ENCODE measurements at places on chromosomes 2 and 18. TPM values are rescaled to one million over a fixed set of nuclear protein-coding genes. Genes with fewer than 3 reads are reported as not detected.

The EIF2AK2 gene
- 30.9 TPM for total RNA-seq

The KIF1A gene
- not detected for total RNA-seq

The IL37 gene
- total RNA-seq: not detected

The IL36RN gene
- total RNA-seq: not detected

The KANSL3 gene
- total RNA-seq: 23.9 TPM

The CRYBA2 gene
- total RNA-seq: not detected

The ICOS gene
- not detected for total RNA-seq

The CCDC74A gene
- total RNA-seq: 11.5 TPM

The CCL20 gene
- total RNA-seq: not detected

The NEDD4L gene
- 7.1 TPM for total RNA-seq

DNA sequence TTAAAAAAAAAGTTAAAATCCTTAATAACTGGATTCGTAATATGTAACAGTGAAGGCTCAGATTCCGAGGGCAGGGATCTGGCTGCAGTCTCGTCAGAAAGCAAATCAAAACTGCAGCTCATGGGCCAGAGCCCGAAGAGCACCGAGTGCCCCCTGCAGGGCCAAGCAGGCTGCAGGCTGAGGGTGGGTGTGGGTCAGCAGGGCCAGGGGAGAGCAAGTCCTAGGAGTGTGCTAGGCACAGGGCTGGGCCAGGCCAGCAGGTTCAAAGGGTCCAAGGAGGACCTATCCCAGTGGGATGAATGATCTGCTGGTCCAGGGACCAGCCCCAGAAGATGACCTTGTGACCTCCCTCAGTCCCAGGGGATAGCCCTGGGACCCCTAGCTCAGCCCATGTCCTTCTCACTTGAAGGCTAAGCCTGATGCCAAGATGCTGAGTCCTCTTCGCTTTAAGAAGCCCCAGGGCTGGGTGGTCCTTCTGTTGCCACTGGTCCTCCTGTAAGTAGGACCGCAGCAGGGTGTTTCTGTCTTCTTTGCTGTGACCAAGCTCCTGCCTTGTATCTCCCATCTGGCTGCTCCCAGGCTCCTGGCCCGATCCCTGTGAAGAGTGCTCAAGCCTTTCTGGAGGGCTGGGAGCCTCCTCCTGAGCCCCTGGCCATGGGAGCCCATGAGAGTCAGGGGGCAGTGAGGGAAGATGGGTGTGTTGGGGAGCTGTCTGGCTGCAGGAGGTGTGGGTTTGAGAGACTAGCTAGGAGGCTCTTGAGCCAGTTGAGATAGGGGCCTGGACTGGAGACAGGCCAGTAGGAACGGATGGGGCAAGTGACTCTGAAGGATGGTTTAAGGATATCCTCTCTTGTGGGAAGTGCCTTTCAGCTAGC, 150.7 kb downstream of the DYSF start:
- no peak overlapping the region for H3K4me3 ChIP-seq
- no peaks in the 10 kb centered on the region for H3K27me3 ChIP-seq
- H3K4me1 ChIP-seq: peaks cover 8% of the 10 kb centered on the region
- H3K27ac ChIP-seq: no peak overlapping the region

DNA sequence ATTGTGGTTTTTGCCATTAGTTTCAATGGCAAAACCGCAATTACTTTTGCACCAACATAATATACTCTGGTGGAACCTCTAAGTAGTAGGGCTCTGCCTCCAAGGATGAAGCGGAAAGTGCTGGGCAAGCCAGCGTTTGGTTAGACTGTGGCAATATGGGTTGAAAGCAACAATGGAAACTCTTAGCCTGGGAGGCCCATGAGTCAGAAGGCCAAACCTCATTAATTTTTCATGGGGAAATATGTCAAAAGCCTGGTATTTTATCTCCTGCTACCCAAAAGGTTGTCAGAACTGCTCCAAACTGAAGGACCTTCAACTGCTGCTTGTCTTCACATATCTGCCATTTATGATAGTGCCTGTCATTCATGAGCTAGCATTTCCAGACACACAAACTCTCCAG, 179.1 kb upstream of the CYP26B1 start:
- peak; percentile 33 for DNase-seq
- peaks cover 4% of the 10 kb centered on the region for H3K36me3 ChIP-seq
- no peak overlapping the region for H3K4me3 ChIP-seq

GRCh38 chr18:12119358-12119757, 25.7 kb downstream of the ANKRD62 start:
- H3K4me1 ChIP-seq: no peaks in the 10 kb centered on the region
- no peak overlapping the region for H3K27ac ChIP-seq

GRCh38 chr2:19532547-19533196, 174.2 kb upstream of the OSR1 start:
- peak; percentile 66 for DNase-seq
- H3K4me1 ChIP-seq: peaks cover under 1% of the 10 kb centered on the region
- H3K27me3 ChIP-seq: no peaks in the 10 kb centered on the region

GRCh38 chr18:55695091-55695490, 107.1 kb upstream of the TCF4 start:
- H3K4me3 ChIP-seq: no peak overlapping the region
- no peak overlapping the region for H3K27ac ChIP-seq
- no peak for DNase-seq
- no peaks in the 10 kb centered on the region for H3K4me1 ChIP-seq
- no peaks in the 10 kb centered on the region for H3K27me3 ChIP-seq
- H3K36me3 ChIP-seq: no peaks in the 10 kb centered on the region

- 0 out of 2 replicates have a peak overlapping the region, but pooled peaks have one; percentile 16 for H3K4me3 ChIP-seq
- DNase-seq: peak; percentile 24
- peaks cover 16% of the 10 kb centered on the region for H3K4me1 ChIP-seq
- H3K36me3 ChIP-seq: no peaks in the 10 kb centered on the region
Measured at GRCh38 chr18:55900380-55900779, 312.4 kb upstream of the TCF4 start.

DNA sequence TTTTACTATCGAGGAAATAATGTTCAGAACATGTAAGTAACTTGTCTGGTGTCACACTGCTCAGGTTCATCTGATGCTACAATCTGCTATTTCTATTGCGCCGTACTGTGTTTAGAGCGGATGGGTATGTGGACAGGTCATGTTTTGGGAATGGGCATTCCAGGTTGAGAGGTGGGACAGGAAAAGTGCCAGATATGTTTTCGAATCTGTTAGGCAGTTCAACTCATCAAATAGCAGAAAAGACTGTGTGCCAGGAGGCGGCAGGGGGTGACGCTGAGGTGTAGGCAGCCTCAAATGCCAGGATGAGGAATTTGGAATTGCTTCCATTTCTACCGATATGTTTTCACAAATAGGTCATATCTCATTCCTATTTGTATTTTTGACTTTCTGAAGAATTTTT, 123.8 kb downstream of the HRH4 start:
- H3K27ac ChIP-seq: no peak overlapping the region
- no peak overlapping the region for H3K4me3 ChIP-seq
- no peak for DNase-seq
- H3K27me3 ChIP-seq: peaks cover 19% of the 10 kb centered on the region

DNA sequence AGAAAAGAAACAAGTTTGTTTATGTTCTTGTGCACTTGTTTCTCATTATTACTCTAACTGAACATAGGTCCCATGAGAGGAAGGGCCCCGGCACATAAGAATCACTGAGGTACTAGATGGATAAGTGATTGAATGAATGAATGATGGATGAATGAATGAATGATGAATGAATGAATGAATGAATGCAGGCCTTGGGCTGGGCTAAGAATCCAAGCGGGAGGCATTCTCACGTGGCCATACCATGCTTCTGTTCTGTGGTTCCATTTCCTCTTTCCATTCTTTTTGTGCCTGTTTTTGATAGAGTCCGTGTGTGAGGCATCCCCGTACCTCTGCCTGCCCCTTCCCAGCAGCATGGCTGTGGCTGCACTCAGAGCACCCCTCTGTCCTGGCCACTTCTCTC, 94.8 kb downstream of the SH3BP4 start:
- H3K27me3 ChIP-seq: no peaks in the 10 kb centered on the region
- peaks cover 35% of the 10 kb centered on the region for H3K36me3 ChIP-seq
- no peak overlapping the region for H3K27ac ChIP-seq
- no peak for DNase-seq
- peaks cover 29% of the 10 kb centered on the region for H3K4me1 ChIP-seq

DNA sequence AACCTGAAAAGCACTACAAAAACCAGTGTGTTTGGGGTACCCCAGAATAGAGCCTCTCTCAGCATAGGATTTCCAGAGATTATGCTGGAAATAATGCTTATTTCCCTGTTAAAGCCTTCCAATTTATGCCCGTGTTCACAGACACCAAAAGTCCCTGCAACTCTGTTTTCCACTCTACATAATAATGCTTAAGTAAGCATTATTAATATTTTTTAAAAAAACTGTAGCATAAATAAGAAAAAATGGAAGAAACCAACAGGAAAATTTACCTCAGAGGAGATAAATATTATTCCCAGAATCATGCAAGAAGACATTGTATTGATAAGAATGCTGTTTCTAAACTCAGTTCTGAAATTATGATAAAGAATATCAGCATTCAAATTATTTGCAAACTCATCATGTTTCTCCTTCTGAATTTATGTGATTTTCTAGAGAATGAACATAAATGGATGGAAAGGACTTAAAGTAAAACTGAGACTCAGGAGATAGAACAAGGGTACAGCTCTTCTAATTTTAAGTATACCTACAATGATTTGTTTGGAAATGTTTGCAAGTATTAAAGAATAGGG, 241.7 kb downstream of the LRP1B start:
- DNase-seq: no peak
- no peaks in the 10 kb centered on the region for H3K4me1 ChIP-seq
- H3K4me3 ChIP-seq: no peak overlapping the region
- H3K36me3 ChIP-seq: no peaks in the 10 kb centered on the region
- no peak overlapping the region for H3K27ac ChIP-seq
- no peaks in the 10 kb centered on the region for H3K27me3 ChIP-seq

DNA sequence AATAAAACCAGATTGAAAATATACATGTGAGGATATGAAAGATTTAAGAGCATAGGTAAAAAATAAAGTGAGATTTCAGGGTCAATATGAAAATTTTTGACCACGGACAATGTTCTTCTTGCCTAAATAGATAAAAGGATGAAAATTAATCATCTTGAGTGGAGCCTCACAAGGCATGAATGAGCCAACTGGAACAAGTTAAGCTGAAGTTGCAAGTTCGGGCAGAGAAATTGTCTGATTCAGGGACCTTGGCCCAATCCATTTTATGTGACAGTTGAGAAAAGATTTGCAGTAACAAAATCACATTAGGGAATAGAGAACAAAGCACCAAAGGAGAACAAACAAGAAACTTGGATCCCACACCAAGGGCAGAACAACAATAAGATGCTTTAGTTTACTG, 305.3 kb downstream of the TMX3 start:
- H3K4me3 ChIP-seq: no peak overlapping the region
- no peaks in the 10 kb centered on the region for H3K27me3 ChIP-seq
- peaks cover 7% of the 10 kb centered on the region for H3K4me1 ChIP-seq
- H3K27ac ChIP-seq: no peak overlapping the region

GRCh38 chr18:6207116-6207515, 207.6 kb downstream of the L3MBTL4 start:
- no peaks in the 10 kb centered on the region for H3K36me3 ChIP-seq
- H3K27ac ChIP-seq: no peak overlapping the region
- H3K27me3 ChIP-seq: no peaks in the 10 kb centered on the region
- H3K4me1 ChIP-seq: peaks cover 8% of the 10 kb centered on the region
- H3K4me3 ChIP-seq: no peak overlapping the region
- no peak for DNase-seq

DNA sequence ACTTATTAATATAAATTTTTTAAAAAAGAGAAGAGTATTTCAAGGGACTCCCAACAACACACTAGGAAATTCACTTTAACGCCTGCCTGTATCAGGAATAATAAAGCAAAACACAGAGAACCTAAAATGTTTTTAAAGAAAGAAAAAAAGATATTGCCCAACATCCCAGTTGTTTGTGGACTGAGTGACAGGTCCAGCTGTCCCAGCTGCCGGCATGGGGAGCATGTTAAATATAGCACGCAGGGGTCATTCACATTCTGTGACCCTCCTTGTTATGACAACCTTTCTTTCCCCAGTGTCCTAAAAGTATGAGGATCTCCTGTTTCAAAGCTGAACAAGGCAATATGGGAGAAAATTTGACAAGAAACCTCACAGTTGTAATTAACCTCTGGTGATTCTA, 4.4 kb downstream of the KLHL41 start:
- no peak overlapping the region for H3K27ac ChIP-seq
- DNase-seq: no peak
- no peaks in the 10 kb centered on the region for H3K36me3 ChIP-seq
- no peak overlapping the region for H3K4me3 ChIP-seq
- H3K27me3 ChIP-seq: no peaks in the 10 kb centered on the region

DNA sequence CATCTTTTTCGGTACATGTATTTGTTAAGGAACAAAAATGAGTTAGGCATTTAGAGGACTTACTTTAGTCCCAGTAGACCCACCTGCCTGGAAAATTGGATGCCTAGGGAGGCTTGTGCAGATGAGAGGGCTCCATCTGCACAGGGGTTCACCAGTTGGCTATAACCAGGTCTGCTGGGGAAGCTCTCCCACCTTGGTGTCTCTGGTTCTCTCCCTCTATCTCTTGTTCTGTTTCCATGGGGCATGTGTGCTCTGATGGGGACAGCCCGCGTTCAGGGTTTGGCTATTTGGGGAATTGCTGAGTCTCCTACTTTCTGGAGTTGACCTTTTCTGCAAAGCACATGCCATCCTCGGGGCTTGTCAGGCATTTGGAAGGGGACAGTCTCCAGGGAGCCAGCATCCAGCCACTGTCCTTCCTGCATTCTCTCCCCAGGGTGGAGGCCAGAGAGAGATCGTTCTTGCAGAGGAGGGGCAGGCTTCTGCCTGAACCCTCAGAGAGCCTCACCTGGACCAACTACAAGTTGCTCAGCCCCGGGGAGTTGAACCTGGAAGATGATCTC, 157.3 kb downstream of the KLHL29 start:
- H3K27ac ChIP-seq: no peak overlapping the region
- H3K4me3 ChIP-seq: no peak overlapping the region
- H3K36me3 ChIP-seq: no peaks in the 10 kb centered on the region
- no peak for DNase-seq

DNA sequence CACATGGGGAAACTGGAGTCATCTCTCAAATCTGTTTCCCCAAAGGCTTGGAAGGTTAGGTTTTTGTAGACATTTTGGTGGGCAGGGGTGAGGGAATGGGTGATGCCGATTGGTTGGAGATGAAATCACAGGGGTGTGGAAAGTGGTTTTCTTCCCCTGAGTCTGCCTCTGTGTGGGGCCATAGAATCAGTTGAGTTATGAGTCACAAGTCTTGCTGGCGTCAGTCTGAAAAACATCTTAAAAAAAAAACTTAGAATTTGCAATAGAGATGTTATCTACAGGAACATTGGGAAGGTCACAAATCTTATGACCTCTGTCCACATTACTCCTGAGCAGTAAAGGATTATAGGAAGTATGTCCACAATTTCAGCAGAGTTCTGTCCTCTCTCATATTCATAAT, 314.6 kb downstream of the CNTNAP5 start:
- H3K27ac ChIP-seq: no peak overlapping the region
- no peak for DNase-seq
- H3K36me3 ChIP-seq: no peaks in the 10 kb centered on the region
- H3K4me1 ChIP-seq: no peaks in the 10 kb centered on the region
- H3K4me3 ChIP-seq: no peak overlapping the region

DNA sequence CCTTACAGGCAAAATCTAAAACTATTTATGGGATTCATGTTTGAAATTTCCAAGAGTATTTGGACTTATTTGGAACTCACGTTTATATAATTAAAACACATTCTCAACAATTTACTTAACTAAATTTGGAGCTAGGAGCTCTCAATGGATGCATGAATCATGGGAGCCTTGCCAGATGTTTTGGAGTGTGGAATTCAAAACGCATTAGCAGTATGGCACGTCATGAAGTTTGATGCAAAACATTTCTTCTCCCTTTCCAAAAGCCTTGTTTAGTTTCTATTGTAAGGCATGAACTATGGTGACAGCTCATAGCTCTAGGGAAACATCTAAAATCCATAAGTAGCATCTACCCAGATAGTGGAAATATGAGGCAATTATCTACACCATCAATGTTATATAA, 701.6 kb downstream of the SATB2 start:
- H3K27me3 ChIP-seq: no peaks in the 10 kb centered on the region
- DNase-seq: peak; percentile 78
- no peak overlapping the region for H3K27ac ChIP-seq

All from GM23248 (cell line).